ENCODE measurements at places on chromosomes 4 and X. TPM values are rescaled to one million over a fixed set of nuclear protein-coding genes. Genes with fewer than 3 reads are reported as not detected.

GRCh38 chrX:12878536-12878935, 11.7 kb downstream of the TLR7 start:
- no peak for DNase-seq

SMAD1 gene
- 78.0 TPM for polyA plus RNA-seq

MAGEC2 gene
- not detected for polyA plus RNA-seq

GRCh38 chr4:94506822-94507221, 55.1 kb downstream of the PDLIM5 start:
- DNase-seq, result no peak
